ENCODE measurements at places on chromosomes 3 and 15. TPM values are rescaled to one million over a fixed set of nuclear protein-coding genes. Genes with fewer than 3 reads are reported as not detected.

The SOX14 gene
- not detected for total RNA-seq

The AP3B2 gene
- 0.39 TPM for total RNA-seq

The SLC22A14 gene
- total RNA-seq = 0.66 TPM

The ARHGAP31 gene
- 16.9 TPM for total RNA-seq

The ROPN1B gene
- total RNA-seq = not detected

The LMAN1L gene
- not detected for total RNA-seq

The TRIM71 gene
- total RNA-seq = not detected

The POTEB3 gene
- not detected for total RNA-seq

The SUCLG2 gene
- 55.4 TPM for total RNA-seq

The MESP2 gene
- total RNA-seq = 0.66 TPM

The AQP9 gene
- total RNA-seq = not detected

The TRPM7 gene
- total RNA-seq = 52.7 TPM

The MAGI1 gene
- 41.3 TPM for total RNA-seq

The SLC22A13 gene
- total RNA-seq = 1.2 TPM

The GOLGA6L9 gene
- total RNA-seq = 1.5 TPM

The B3GNT5 gene
- 3.7 TPM for total RNA-seq

The KCNAB1 gene
- 35.6 TPM for total RNA-seq

The ACTR8 gene
- 33.2 TPM for total RNA-seq

The TICRR gene
- total RNA-seq = 1.7 TPM

The ARGFX gene
- not detected for total RNA-seq

The TF gene
- total RNA-seq = 0.20 TPM

The CAPN7 gene
- 49.4 TPM for total RNA-seq

The ALDH1L1 gene
- 0.96 TPM for total RNA-seq

The RFTN1 gene
- total RNA-seq = 52.8 TPM
